ENCODE measurements at places on chromosomes 4 and X. TPM values are rescaled to one million over a fixed set of nuclear protein-coding genes. Genes with fewer than 3 reads are reported as not detected.

The ADH7 gene
- not detected for total RNA-seq

The TLR3 gene
- 1.8 TPM for total RNA-seq

The NOX1 gene
- total RNA-seq: not detected

The SHROOM4 gene
- total RNA-seq: not detected

The VCX gene
- total RNA-seq: not detected

The ADH1C gene
- not detected for total RNA-seq

The DIPK2B gene
- not detected for total RNA-seq

The UGT2B15 gene
- total RNA-seq: not detected

DNA sequence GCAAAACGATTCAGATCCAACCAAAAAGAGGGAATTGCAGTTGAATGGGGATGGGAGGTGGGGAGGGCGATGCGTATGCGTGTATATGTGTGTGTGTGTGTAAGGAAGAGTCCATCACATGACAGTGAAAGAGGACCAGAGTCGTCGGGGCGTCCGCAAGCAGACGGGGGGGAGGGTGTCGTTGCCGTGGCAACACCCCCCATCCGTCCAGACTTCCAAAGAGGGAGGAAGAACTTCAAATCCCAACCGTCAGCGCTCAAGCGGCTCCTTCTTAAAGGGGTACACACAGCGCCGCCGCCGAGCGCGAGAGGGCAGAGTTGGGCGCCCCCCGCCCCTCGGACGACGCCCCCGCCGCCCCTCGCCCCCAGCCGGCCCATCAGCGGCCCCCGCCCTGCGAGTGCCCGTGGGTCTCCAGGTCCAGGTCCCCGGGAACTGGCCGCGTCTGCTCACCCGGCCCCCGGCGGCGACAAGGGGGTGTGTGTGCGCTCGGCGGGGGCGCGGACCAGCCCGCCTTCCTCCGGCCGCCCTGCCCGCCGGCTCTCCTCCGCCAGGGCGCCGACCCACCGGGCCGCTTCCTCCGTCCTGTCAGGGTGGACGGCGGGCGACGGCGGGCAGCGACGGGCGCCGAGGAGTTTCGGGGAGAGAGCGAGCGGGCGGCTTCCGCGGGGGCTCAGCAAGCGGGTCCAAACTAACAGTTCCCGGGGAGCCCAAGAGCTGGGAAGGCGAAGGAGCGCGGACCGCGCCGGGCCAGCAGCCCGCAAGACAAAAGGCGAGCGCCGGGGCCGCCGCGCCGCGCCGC is 685 bp downstream of the LCORL start:
- H3K27me3 ChIP-seq: peaks cover 35% of the 10 kb centered on the region
- peaks cover 17% of the 10 kb centered on the region for H3K4me1 ChIP-seq
- peak overlapping the region; percentile 91 for H3K27ac ChIP-seq
- H3K4me3 ChIP-seq: peak overlapping the region; percentile 96

DNA sequence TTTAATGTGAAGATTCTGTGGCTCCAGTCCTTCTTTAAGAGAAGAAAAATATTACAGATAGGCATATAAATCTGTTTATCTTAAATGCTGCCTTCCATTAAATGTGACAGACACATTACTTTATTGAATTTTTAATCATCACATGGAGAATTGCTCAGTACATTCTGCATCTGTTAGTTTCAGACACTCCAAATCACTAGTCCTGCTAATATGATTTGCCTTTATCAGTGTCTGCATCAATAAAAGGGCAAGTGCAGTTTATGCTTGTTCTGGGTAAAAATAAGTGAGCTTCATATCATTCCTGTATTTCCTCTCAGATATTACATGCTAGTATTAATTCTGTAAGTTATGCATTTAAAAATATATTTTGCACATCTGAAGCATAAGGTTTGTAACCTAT is 666.4 kb downstream of the TECRL start:
- no peaks in the 10 kb centered on the region for H3K27me3 ChIP-seq
- H3K4me1 ChIP-seq: no peaks in the 10 kb centered on the region
- no peaks in the 10 kb centered on the region for H3K36me3 ChIP-seq
- H3K27ac ChIP-seq: no peak overlapping the region
- H3K4me3 ChIP-seq: no peak overlapping the region
- no peak for DNase-seq

GRCh38 chr4:118711052-118711451 is 25.9 kb downstream of the METTL14 start:
- H3K36me3 ChIP-seq: peaks cover 22% of the 10 kb centered on the region
- no peaks in the 10 kb centered on the region for H3K27me3 ChIP-seq
- DNase-seq: no peak
- no peak overlapping the region for H3K4me3 ChIP-seq

- DNase-seq: peak; percentile 86
- H3K4me1 ChIP-seq: peaks cover 5% of the 10 kb centered on the region
- peak overlapping the region; percentile 75 for H3K4me3 ChIP-seq
- H3K27ac ChIP-seq: no peak overlapping the region
- peaks cover 41% of the 10 kb centered on the region for H3K27me3 ChIP-seq
Measured at GRCh38 chr4:145732895-145733880, 53.2 kb downstream of the C4orf51 start.

DNA sequence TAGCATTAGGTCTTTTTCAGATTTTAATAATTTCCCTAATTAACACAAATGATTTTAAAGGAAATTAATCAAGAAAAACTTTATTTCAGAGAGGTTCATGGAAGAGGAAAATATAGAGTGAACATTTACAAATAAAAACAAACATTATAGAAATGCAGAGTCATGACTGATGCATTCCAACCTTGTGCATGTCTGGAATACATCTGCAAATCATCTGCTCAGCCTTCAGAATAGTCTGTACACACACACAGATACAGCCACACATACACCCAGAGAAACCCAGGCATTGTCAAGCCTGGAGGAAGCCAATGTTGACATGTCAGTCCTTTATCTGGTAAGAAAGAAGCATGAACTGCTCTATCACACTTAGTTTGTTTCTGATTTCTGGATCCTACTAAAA is 61.3 kb upstream of the NFKB1 start:
- peaks cover 12% of the 10 kb centered on the region for H3K27me3 ChIP-seq
- no peak overlapping the region for H3K27ac ChIP-seq
- H3K36me3 ChIP-seq: peaks cover 2% of the 10 kb centered on the region
- H3K4me3 ChIP-seq: no peak overlapping the region
- H3K4me1 ChIP-seq: peaks cover 6% of the 10 kb centered on the region

DNA sequence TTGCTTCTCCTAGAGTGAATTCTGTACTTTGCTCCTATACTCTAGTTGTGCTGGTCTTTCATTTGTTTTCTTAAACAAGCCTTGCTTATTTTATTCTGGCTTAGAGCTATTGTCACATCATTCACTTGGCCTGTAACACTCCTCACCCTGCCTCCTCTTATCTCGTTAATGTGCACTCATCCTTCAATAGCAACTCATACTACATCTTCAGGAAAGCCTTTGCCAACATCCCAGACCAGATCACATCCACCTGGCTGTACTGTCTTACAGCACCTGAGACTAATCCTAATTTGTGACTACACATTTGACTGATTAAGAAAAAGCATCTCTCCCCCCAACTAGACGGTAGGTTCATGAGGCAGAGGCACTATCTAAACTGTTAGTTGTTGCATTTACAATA is 80.8 kb downstream of the SLC7A11 start:
- no peak for DNase-seq
- H3K4me1 ChIP-seq: no peaks in the 10 kb centered on the region
- no peaks in the 10 kb centered on the region for H3K27me3 ChIP-seq
- no peak overlapping the region for H3K27ac ChIP-seq

DNA sequence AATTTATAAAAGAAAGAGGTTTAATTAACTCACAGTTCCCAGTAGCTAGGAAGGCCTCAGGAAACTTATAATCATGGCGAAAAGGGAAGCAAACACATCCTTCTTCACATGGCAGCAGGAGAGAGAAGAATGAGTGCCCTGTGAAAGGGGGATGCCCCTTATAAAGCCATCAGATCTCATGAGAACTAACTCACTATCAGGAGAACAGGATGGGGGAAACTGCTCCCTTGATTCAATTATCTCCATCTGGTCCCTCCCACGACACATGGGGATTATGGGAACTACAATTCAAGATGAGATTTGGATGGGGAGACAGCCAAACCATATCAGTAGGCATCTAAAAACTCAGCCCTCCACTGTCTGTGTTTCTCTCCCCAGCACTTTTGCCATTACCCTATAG is 22.4 kb downstream of the ANK2 start:
- H3K4me1 ChIP-seq: no peaks in the 10 kb centered on the region
- H3K27ac ChIP-seq: no peak overlapping the region
- DNase-seq: no peak
- no peaks in the 10 kb centered on the region for H3K36me3 ChIP-seq
- no peak overlapping the region for H3K4me3 ChIP-seq

DNA sequence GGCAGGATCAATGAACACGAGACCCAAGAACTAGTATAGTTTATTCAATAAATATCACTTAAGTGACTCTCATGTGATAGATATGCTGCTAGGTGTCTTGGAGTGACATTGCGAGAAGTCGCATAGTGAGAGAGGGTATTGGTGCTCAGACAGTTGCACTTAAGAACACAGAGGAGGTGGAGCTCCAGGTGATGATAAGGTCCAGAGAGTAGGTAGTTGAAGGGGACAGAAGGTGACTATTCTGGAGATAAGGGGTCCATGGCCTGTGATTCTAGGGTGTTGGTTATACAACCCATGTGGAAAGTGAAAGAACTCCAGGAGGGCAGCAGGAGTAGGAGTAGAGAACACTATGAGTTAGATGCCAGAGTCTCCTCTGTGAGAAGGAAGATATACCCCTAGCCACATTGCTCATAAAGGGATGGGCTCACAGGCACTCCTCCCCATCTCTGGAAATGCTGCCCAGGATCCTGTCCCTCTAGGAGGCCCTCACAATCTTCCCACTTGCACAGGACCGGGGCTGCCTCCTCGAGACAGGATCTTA is 9.2 kb downstream of the MAGED1 start:
- peaks cover 28% of the 10 kb centered on the region for H3K36me3 ChIP-seq
- H3K27ac ChIP-seq: peak overlapping the region; percentile 16
- DNase-seq: no peak
- H3K27me3 ChIP-seq: no peaks in the 10 kb centered on the region
- H3K4me1 ChIP-seq: peaks cover 8% of the 10 kb centered on the region

GRCh38 chr4:16140231-16140878 is 56.5 kb upstream of the PROM1 start:
- H3K4me1 ChIP-seq: no peaks in the 10 kb centered on the region
- no peaks in the 10 kb centered on the region for H3K36me3 ChIP-seq
- H3K27me3 ChIP-seq: peaks cover 2% of the 10 kb centered on the region

DNA sequence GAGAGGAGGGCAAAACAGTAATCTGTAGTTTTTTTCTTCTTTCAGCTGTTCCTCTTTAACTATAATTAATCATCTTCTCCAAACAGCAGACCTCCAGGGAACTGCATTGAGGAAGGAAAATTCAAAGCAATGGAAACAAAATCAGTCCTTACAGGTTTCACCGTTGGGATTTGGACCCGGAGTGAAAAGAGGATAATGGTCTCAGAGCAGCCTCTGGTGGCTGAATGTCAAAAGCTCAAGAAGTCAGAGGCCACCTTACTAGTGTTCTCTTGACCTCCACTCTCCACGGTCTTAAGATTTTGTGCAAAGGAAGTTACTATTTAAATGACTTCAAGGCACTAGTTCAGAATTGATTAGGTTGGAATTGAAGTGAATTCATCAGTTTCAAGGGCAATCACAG is 16.0 kb upstream of the MID1 start:
- no peak overlapping the region for H3K27ac ChIP-seq
- H3K36me3 ChIP-seq: no peaks in the 10 kb centered on the region
- no peak overlapping the region for H3K4me3 ChIP-seq
- DNase-seq: no peak
- H3K4me1 ChIP-seq: no peaks in the 10 kb centered on the region

GRCh38 chrX:12844319-12844718 is 22.6 kb upstream of the TLR7 start:
- no peak for DNase-seq
- H3K36me3 ChIP-seq: peaks cover 5% of the 10 kb centered on the region
- H3K4me3 ChIP-seq: peak overlapping the region; percentile 67
- H3K4me1 ChIP-seq: peaks cover 13% of the 10 kb centered on the region
- H3K27me3 ChIP-seq: no peaks in the 10 kb centered on the region
- peak overlapping the region; percentile 94 for H3K27ac ChIP-seq

- no peak for DNase-seq
- peaks cover 44% of the 10 kb centered on the region for H3K4me1 ChIP-seq
- no peak overlapping the region for H3K4me3 ChIP-seq
- H3K27ac ChIP-seq: peak overlapping the region; percentile 43
Measured at GRCh38 chrX:78957768-78958130, 12.6 kb downstream of the P2RY10 start.

GRCh38 chr4:73729534-73730165 is 10.7 kb upstream of the CXCL8 start:
- H3K27me3 ChIP-seq: peaks cover 1% of the 10 kb centered on the region
- H3K4me3 ChIP-seq: no peak overlapping the region
- no peak overlapping the region for H3K27ac ChIP-seq

- DNase-seq: no peak
- no peak overlapping the region for H3K4me3 ChIP-seq
- H3K27me3 ChIP-seq: no peaks in the 10 kb centered on the region
- no peaks in the 10 kb centered on the region for H3K4me1 ChIP-seq
- H3K27ac ChIP-seq: no peak overlapping the region
- no peaks in the 10 kb centered on the region for H3K36me3 ChIP-seq
Measured at GRCh38 chr4:155522201-155522600, 144.4 kb upstream of the GUCY1A1 start.

- H3K36me3 ChIP-seq: no peaks in the 10 kb centered on the region
- no peaks in the 10 kb centered on the region for H3K4me1 ChIP-seq
- no peak for DNase-seq
- H3K27ac ChIP-seq: no peak overlapping the region
Measured at GRCh38 chrX:111340054-111340453, 69.8 kb upstream of the CAPN6 start.

GRCh38 chr4:81549984-81550383 is 78.3 kb upstream of the RASGEF1B start:
- H3K36me3 ChIP-seq: peaks cover 5% of the 10 kb centered on the region
- H3K27ac ChIP-seq: no peak overlapping the region
- DNase-seq: no peak
- no peak overlapping the region for H3K4me3 ChIP-seq

GRCh38 chr4:176123710-176124407 is 58.2 kb downstream of the WDR17 start:
- H3K36me3 ChIP-seq: no peaks in the 10 kb centered on the region
- H3K27me3 ChIP-seq: no peaks in the 10 kb centered on the region
- DNase-seq: no peak
- H3K4me1 ChIP-seq: no peaks in the 10 kb centered on the region
- H3K4me3 ChIP-seq: no peak overlapping the region

DNA sequence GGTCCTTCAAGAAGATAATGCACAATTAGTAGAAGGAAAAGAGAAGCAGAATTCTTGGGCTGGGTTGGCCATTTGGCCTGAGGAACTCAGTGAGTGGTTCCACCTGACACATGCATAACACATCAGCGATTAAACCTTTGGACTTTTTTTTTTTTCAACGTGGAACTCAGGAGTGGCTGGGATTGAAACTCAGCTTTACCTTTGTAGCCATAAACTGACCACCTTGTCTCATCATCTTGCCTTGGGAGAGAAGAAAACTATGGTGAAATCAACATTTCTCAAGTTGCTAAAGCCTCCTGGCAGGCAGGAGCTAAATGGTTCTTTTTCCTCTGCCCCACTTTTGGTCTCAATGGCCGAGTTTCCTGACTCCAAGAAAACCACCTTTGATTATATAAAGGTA is 16.3 kb downstream of the PTTG2 start:
- no peaks in the 10 kb centered on the region for H3K36me3 ChIP-seq
- H3K27me3 ChIP-seq: no peaks in the 10 kb centered on the region
- H3K4me1 ChIP-seq: peaks cover 24% of the 10 kb centered on the region
- H3K27ac ChIP-seq: peak overlapping the region; percentile 25

- DNase-seq: no peak
- no peak overlapping the region for H3K4me3 ChIP-seq
- no peaks in the 10 kb centered on the region for H3K36me3 ChIP-seq
- no peaks in the 10 kb centered on the region for H3K4me1 ChIP-seq
- no peak overlapping the region for H3K27ac ChIP-seq
Measured at GRCh38 chr4:155972098-155972497, 18.4 kb upstream of the CTSO start.

- peak overlapping the region; percentile 94 for H3K4me3 ChIP-seq
- no peaks in the 10 kb centered on the region for H3K36me3 ChIP-seq
- peaks cover 4% of the 10 kb centered on the region for H3K4me1 ChIP-seq
Measured at GRCh38 chrX:81120258-81120935, 81.3 kb downstream of the HMGN5 start.
